CD4-positive, alpha-beta T cell treated with Interleukin-2 at 100 ng/mL for 4 hours (primary cell): ENCODE measurements at places on chromosomes 1 and 21.

- peak; percentile 32 for DNase-seq
Observed at GRCh38 chr1:43554444-43554992, 23.8 kb downstream of the PTPRF start.

DNA sequence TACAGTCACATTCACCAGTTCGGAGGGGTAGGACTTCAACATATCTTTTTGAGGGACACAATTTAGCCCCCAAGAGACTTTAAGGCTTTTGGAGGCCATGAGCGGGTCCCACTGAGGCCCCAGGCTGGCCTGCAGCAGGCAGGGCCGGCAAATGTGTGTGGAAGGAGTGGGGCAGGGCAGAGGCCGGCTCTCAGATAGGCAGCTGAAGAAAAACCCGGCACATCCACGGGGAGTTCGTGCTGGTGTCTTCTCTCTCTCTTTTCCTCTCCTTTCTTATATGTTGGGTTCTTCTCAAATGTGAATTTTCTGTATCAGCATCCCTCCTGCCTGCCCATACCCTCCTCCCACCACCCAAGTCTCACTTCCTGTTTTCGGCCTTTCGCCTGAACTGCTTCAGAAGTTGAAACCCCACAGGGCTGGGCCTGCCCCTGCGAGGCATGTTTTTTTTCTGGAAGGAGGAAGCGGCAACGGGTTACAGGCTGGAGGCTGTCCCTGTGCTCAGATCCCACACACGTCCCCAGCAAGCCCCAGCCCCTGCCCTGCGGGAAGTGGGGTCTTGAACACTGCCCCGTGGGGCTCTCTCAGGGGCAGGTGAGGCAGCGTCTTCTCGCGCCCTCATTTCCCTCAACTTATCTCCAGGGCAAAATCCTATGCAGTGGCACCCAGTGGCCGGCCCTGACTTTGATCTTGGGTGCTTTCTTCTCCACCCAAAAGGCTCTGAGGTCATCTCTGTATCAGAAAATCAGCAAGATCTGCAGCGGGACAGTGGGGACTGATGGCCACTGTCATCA is 9.7 kb upstream of the UMODL1 start:
- peak; percentile 21 for DNase-seq

GRCh38 chr1:5639106-5639722 is 353.0 kb downstream of the NPHP4 start:
- no peak for DNase-seq

GRCh38 chr1:204083491-204083890 is 10.6 kb downstream of the SOX13 start:
- no peak for DNase-seq

GRCh38 chr1:71657891-71658679 is 577.2 kb upstream of the ZRANB2 start:
- no peak for DNase-seq

DNA sequence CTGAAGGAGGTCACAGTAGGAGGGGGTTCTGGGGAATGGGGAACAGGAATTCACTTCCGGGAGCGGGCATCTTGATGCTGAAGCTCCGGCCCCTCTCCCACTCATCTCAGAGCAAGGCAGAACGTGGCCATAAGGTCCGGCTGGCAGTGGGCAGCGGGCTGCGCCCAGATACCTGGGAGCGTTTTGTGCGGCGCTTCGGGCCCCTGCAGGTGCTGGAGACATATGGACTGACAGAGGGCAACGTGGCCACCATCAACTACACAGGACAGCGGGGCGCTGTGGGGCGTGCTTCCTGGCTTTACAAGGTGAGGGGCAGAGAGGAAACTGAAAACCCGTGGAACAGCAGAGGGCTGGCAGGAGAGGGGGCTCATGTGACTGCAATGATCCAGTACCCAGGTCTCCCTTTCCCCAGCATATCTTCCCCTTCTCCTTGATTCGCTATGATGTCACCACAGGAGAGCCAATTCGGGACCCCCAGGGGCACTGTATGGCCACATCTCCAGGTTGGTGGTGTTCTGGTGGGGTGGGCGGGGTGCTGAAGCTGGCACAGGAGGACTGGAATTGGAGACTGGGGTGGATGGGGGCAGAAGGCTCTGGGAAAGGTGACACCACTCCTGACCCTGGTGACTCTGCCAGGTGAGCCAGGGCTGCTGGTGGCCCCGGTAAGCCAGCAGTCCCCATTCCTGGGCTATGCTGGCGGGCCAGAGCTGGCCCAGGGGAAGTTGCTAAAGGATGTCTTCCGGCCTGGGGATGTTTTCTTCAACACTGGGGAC is 3.0 kb downstream of the SLC27A3 start:
- no peak for DNase-seq

- DNase-seq, result no peak
Observed at GRCh38 chr1:207649865-207650580, 5.1 kb downstream of the CR1L start.

- peak; percentile 40 for DNase-seq
Observed at GRCh38 chr1:111656086-111657017, 36.8 kb downstream of the RAP1A start.

- no peak for DNase-seq
Observed at GRCh38 chr1:88537787-88538186, 146.3 kb upstream of the PKN2 start.

DNA sequence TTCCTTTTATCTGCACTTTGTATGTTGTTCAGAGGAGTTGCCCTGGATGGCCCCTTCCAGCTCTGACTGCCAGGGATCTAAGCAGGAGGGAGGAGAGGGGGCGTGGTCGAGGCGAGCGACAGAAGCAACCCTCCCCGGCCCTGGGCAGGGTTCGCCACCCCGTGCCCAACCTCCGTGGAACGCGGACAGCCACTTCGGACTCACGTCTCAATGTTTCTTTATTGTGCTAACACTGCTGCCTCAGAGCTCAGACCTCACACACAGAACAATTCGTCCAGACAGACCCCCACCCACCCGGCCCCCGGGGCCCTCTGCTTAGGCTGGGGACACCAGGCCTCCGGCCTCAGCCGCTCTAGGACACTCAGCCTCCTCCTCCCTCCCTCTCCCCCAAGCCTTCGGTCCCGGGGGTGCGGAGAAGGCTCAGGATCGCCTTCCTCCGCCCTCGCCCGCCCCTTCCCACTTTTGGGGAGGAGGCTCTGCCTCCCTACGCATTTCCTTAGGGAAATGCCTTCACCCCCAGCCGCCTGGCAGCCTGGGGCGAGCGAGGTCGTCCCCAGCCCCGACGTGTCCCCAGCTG is 8.3 kb downstream of the VSIG8 start:
- DNase-seq, result no peak

DNA sequence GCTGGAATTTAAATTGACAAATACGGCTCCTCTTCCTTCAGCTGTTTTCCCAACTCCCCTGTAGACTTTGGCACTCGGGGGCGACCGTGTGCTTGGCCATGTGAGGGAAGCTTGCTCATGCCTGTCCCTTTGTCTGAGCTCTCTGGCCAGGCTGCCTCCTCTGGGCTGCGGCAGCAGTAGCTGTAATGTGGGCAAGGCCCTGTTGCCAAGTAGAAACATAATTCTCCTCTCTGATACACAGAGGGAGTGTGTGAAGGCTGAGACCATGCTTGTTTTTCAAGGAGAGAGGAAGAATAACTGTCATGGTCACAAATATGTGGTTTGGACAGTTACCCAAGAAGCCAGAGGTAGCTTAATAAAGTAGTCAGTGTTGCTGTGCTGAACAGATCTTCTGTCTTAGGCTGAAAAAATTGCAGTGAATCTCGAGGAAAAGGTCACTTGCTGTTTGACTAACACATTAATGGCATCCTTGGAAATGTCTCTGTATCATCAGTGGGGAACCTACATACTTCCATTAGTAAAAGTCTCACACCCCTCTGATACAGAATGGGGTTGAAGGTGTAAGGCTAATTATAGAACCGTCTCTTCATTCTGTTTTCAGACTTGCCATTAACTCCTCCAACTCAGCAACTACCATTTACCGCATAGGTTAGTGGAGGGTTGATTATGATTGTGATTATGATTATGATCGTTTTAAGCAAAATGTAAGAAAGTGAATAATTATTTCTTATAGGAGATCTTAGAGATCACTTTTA is 94.6 kb downstream of the TGFB2 start:
- DNase-seq, result no peak

DNA sequence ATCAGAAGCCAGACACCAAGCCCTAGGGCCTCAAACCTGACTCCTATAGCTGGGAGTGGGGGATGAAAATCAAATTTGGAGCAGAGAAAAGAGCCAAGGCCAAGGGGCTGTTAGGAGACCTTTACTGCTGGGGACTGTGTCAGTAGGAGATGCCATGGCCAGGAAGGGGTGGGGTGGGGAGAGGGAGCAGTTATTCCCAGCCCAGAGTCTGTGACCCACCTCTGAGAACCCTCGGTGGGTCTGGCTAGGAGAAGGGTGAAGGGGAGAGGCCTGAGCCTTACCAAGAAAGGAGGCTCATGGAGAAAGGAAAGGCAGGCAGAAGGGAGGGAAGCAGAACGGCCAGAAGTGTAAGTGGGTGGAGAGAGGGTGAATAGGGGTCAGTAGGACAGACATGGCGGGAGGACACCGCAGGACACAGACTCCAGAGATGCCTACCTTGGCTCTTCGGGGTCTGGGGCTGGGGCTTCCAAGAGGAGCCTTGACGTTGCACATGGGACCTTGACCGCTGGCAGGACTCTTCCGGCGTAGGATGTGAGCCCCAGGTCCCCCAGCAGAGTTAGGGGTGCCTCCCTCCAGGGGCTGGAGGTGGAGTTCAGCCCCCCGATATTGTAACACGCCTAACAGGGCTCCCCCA is 1.2 kb downstream of the ADAMTS4 start:
- DNase-seq, result no peak

DNA sequence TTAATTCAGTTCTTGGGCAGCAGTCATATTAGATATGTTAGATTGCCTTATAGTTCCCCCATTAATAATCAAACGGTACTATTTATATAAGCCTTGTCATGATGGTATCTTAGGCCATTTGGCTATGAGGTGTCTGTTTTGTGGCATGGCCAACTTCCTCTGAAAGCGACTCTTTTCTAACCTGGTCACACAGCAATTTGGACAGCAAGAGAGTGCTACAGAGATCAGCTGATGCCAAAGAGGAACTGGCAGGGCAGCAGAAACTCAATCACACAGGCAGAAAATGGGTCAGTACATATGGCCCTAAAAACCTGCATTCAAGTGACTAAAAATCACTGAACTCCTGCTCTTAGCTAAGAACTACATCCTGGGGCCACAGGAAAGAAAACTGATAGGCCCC is 13.4 kb upstream of the MUTYH start:
- no peak for DNase-seq

DNA sequence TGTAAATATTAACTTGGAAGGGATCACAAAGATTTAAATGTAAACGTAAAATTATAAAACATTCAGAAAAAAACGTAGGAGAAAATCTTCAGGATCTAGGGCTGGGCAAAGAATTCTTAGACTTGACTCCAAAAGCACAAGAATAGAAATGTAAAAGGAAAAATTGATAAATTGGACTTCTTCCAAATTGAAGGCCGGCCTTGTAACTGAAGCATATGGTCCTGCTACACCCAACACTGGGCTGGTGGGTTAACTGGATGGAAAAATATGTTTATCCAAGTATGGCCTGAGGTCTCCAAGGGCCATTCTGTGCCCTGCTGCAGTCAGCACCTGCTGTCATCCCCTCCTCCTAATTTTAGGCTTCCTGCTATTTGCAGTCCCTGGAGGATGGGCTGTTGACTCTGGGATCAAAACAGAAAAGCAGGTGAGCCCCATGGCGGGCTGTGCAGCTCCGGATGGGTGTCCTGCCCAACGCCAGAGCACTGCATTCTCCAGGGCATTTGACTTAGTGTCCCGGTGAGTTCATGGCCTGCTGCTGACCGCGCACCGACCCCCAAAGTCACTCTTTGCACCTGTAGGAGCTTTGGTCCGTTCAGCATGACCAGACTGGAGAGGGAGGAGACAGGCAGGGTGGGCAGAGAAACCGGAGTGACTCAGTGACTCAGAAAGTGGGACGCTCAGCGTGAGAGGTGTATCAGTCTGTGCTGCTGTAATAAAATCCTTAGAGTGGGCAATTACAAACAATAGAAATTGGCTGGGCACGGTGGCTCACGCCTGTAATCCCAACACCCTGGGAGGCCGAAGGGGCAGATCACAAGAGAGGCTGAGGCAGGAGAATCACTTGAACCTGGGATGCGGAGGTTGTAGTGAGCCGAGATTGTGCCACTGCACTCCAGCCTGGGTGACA is 6.1 kb upstream of the AIRE start:
- DNase-seq, result no peak

GRCh38 chr1:48402599-48402998 is 69.4 kb downstream of the SPATA6 start:
- DNase-seq, result no peak

GRCh38 chr1:151711044-151711800 is 5.4 kb downstream of the CELF3 start:
- DNase-seq, result no peak

DNA sequence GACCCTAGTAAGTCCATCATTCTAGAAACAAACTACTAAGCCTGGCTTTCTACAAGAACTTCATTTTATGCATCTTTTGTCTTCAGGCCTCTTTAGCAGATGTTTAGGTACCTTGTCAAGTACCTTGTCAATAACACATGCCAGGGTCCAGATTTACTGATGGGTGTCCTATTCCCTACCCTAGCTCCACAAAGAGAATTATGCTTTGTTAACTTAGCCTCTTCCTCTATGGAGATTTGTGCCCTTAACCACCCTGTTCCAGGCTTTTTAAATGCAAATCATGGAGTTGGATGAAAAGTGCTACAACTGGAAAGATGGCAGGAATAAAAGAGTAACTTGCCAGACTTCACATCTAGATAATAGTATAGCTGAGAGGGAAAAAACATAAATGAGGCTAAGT is 42.7 kb downstream of the SPATA46 start:
- no peak for DNase-seq

- no peak for DNase-seq
Observed at GRCh38 chr1:37860346-37860666, 914 bp upstream of the MTF1 start.

DNA sequence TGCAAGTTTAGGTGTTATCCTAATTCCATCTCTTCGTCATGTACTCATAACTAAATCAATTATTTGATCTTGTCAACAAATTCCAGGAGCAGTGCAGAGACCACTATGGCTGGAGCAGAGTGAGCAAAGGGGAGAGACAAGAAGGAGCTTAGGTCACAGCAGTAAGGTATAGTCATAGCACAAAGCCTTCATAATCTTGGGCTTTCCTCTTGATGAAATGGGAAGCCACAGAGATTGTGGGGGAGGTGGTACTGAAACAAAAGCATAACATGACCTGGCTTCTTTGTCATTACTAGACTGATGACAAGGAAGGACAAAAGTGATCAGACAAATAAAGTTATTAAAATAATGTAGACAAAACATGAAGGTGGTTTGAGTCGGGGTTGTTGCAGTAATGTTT is 60.1 kb upstream of the PTGS2 start:
- DNase-seq, result no peak
